ENCODE measurements at places on chromosomes 2 and 18. TPM values are rescaled to one million over a fixed set of nuclear protein-coding genes. Genes with fewer than 3 reads are reported as not detected.

The ITGA4 gene
- total RNA-seq, result 96.5 TPM

GRCh38 chr2:27988306-27988705 is 97.8 kb downstream of the BABAM2 start:
- H3K4me1 ChIP-seq, result peaks cover 29% of the 10 kb centered on the region
- H3K27ac ChIP-seq, result no peak overlapping the region
- no peak for DNase-seq
- peak overlapping the region; percentile 27 for H3K4me3 ChIP-seq

GRCh38 chr2:239590995-239591915 is 190.4 kb upstream of the HDAC4 start:
- H3K4me3 ChIP-seq, result no peak overlapping the region
- DNase-seq, result no peak
- no peaks in the 10 kb centered on the region for H3K36me3 ChIP-seq
- H3K4me1 ChIP-seq, result no peaks in the 10 kb centered on the region
- H3K27me3 ChIP-seq, result no peaks in the 10 kb centered on the region

DNA sequence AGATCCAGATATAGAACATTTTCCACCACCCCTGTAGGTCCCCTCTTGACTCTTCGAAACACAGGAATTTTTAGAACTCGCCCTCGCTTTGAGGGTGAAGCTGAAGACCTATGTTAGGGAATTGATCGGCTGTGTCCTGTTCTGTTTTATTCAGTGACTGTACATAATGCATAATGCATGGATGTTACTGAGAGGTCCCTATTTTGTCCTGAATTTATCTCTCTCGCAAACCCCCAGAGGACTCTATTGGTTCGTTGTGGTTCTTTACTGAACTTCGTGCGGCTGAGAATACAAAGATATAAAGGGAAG is 431 bp upstream of the EIF5B start:
- no peaks in the 10 kb centered on the region for H3K27me3 ChIP-seq
- no peak for DNase-seq
- H3K36me3 ChIP-seq, result peaks cover 16% of the 10 kb centered on the region
- no peak overlapping the region for H3K27ac ChIP-seq

The CXCR1 gene
- total RNA-seq, result not detected

DNA sequence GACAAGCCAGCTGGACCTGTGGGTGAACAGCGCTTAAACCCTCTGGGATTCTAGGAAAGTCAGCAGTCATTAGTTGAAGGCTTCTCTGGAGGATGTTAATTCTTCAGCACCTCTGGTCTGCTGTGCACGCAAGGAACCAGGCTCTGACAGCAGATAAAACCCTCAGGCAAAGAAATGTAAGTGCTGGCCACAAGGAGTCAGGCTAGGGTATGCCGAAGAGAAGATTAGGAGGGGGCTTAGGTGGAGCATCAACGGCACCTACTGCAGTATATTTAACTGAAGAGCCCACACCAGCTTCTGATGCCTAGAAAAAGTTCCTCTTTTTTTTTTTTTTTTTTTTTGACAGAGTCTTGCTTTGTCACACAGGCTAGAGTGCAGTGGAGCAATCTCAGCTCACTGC is 304.2 kb upstream of the MC4R start:
- no peaks in the 10 kb centered on the region for H3K4me1 ChIP-seq
- H3K4me3 ChIP-seq, result no peak overlapping the region
- no peaks in the 10 kb centered on the region for H3K27me3 ChIP-seq
- H3K27ac ChIP-seq, result no peak overlapping the region
- no peaks in the 10 kb centered on the region for H3K36me3 ChIP-seq

DNA sequence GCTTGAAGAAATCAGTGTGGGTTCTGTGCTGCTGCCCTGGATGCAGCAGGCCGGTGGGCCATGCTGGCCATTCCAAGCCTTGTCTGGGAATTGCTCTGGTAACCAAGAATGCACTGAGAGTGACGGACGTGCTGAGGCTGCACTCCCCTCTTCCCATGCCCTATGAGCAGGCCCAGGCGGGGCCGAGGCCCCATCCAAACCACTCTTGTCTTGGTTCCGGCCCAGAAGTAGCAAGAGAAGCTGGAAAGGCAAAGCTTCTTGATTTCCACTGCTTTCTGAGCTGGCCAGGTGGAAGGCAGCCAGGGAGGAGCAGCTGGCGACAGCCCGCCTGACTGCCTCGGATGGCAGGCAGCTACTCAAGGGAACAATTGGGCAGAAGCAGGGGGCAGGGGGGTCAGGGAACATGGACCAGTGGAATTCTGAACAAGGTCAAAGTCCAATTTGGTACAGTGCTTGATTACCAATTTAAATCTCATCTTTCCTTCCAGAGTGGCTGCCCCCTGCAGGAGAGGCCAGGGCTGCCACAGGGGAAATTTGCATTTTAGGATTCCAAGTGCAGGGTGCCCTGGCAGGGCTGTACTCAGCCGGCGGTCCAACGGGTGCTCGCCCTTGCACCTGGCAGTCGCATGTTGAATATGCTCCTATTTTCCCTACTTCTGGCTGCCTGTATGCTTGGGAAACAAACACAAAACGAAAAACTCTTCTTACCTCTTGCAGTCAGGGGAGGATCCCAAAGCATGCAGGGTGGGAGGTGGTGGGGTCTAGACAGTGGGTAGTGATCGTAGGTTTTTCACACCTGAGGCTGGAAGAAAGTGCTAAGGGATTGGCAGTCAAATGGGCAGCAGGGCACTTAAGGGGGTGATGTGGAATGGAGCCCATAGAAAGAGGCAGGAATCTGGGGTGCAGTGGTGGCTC is 67.3 kb downstream of the LIPG start:
- DNase-seq, result no peak
- peaks cover 7% of the 10 kb centered on the region for H3K27me3 ChIP-seq
- H3K27ac ChIP-seq, result no peak overlapping the region
- H3K4me1 ChIP-seq, result no peaks in the 10 kb centered on the region

The MEP1B gene
- not detected for total RNA-seq

DNA sequence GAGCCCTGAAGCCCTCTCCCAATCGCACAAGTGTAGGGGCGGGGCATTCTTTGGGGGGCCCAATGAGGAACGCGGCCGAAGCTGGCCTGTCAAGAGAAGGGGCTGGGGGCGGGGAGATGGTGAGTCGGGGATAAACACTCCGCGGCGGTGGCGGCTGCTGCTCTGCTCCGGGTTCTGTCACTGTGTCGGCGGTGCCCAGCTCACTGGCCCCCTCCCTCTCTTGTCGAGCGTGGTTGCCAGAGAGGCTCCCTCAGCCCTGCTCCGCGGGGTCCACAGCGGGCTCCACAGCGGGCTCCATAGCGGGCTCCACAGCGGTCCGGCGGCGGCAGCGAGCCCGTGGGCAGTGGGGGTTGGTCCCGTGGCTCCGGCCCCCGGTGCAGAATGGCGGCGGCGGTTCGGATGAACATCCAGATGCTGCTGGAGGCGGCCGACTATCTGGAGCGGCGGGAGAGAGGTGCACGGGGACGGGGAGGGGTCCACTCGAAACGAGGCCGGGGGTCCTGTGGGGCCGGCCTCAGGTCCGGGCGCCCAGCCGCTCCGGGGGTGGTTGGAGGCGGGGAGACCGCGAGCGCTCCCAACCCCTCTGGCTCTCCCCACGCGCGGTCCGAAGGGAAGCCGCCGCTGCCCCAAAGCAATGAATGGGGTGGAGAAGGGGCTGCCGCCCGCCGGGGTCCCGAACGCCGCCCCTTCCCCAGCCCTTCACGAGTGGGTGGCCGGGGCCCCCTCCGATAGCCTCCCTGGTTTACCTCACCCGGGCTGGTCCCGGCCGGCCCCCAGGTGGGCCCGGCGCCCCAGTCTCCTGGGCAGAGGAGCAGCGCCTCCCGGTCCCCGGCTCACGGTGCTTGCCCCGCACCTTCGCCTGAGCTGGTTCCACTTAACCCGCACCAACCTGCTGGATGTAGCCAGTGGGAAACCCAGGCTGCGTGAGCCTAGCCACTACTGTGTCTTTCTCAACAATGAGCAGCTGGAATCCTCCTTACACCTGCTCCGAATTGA is at the start of gene MXD1:
Gene MXD1 (plus strand): TSS at position 160 of the 996 bp plus-strand sequence. CDS start 222 bp downstream, at position 382.
- H3K36me3 ChIP-seq, result peaks cover 37% of the 10 kb centered on the region
- H3K4me1 ChIP-seq, result peaks cover 36% of the 10 kb centered on the region
- peak within 1 kb of the TSS; percentile 83 for H3K4me3 ChIP-seq
- DNase-seq, result peak; percentile 20
- H3K27ac ChIP-seq, result peak within 1 kb of the TSS; percentile 91
- H3K27me3 ChIP-seq, result no peaks in the 10 kb centered on the region

DNA sequence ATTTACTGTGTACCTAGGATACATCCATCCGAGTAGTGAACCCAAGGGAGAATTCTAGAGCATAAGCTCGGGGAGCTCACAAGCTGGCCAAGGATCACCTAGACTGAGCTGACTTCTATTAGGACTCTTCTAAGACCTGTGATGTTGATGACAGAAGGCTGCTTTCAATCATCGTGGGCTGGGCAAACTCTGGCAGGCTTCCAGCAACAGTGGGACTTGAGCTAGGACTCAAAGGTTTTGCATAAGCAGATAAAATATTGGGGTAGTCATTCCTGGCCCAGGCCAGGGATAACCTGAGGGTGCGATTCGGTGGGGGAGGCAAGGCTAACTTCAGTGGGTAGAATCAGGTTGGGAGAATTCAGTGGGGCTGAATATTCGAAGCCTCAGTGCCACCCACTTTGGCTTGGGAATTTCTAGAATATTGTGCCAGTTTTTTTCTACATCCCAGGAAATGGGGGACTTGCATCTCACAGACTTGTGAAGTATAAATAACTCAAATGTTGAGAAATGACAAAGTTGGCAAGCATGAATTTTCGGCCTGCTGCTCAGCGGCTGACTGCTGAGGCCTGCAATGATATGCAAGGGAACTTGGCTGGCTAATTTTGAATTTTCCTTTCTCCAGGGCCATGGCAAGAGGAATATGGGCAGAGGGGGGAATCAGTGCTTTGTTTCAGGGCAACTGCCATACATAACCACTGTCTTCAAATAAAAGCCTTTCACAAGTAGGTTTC is 274.3 kb downstream of the PRKCE start:
- H3K27me3 ChIP-seq, result peaks cover 2% of the 10 kb centered on the region
- H3K36me3 ChIP-seq, result no peaks in the 10 kb centered on the region
- H3K27ac ChIP-seq, result no peak overlapping the region
- H3K4me1 ChIP-seq, result no peaks in the 10 kb centered on the region

The ALPG gene
- not detected for total RNA-seq

- DNase-seq, result no peak
- H3K27me3 ChIP-seq, result peaks cover 17% of the 10 kb centered on the region
- H3K4me1 ChIP-seq, result peaks cover 3% of the 10 kb centered on the region
- no peaks in the 10 kb centered on the region for H3K36me3 ChIP-seq
Measured at GRCh38 chr18:50099725-50100407, 95.1 kb downstream of the MYO5B start.

DNA sequence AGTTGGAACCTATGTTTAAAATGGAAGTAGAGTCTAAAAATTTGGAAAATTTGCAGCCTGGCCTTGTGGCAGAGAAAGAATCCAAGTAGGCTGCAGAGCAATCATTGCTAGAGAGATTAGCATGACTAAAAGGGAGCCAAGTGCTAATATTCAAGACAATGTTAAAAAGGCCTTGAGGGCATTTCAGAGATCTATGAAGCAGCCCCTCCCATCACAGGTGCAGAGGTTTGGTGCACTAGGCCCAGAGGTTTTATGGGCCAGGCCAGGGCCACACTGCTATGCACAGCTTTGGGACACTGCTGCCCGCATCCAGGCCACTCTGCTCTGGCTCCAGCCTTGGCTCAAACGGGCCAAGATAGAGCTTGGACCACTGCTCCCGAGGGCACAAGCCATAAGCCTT is 6.7 kb upstream of the IL1A start:
- H3K27me3 ChIP-seq, result no peaks in the 10 kb centered on the region
- no peak overlapping the region for H3K27ac ChIP-seq
- peaks cover 6% of the 10 kb centered on the region for H3K36me3 ChIP-seq

DNA sequence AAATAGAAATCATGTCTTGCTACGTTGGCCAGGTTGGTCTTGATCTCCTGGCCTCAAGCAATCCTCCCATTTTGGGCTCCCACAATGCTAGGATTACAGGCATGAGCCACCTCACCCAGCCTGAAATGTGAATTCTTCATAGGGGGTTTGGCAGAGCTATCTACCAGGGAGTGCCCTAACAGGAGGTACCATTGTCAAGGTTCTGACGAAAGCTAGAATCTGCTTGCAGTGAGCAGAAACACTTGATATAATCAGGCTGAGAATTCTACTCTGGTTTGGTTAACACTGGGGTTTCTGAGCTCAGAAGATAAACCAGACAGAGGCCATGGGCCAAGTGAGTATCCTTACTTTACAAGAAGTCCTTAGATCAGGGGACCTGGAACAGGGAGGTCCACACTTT is 7.2 kb upstream of the LAMA3 start:
- H3K27me3 ChIP-seq, result peaks cover 51% of the 10 kb centered on the region
- no peaks in the 10 kb centered on the region for H3K4me1 ChIP-seq

- no peak overlapping the region for H3K4me3 ChIP-seq
- no peak overlapping the region for H3K27ac ChIP-seq
- no peaks in the 10 kb centered on the region for H3K36me3 ChIP-seq
- no peaks in the 10 kb centered on the region for H3K27me3 ChIP-seq
Measured at GRCh38 chr2:232207174-232207573, 171.4 kb upstream of the ALPP start.

DNA sequence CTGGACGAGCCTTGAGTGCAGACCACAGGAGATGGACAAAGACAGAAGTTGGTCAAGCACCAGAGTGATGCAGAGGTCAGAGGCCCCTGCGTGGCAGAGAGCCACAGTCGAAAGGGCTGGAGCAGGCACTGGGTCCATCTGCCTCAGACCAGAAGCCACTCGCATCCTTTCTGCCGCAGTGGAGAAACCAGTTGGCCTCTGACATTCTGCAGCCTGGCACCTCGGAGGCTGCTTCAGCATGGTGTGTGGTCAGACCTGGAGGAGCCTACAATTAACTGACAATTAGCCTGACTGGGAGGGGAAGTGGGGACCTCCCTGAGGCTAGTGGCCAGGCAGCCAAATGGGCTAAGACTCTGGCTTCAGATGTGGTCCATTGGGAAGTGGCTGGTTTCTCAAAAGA is 111.1 kb downstream of the SGPP2 start:
- no peak overlapping the region for H3K4me3 ChIP-seq
- no peaks in the 10 kb centered on the region for H3K36me3 ChIP-seq
- no peaks in the 10 kb centered on the region for H3K4me1 ChIP-seq
- H3K27me3 ChIP-seq, result peaks cover 4% of the 10 kb centered on the region

GRCh38 chr18:11719050-11719449 is 30.0 kb downstream of the GNAL start:
- no peak overlapping the region for H3K4me3 ChIP-seq
- peaks cover 4% of the 10 kb centered on the region for H3K27me3 ChIP-seq
- no peak overlapping the region for H3K27ac ChIP-seq
- DNase-seq, result no peak
- no peaks in the 10 kb centered on the region for H3K36me3 ChIP-seq
- no peaks in the 10 kb centered on the region for H3K4me1 ChIP-seq

- H3K27ac ChIP-seq, result no peak overlapping the region
- H3K4me1 ChIP-seq, result peaks cover 37% of the 10 kb centered on the region
- H3K36me3 ChIP-seq, result peaks cover 13% of the 10 kb centered on the region
- peak overlapping the region; percentile 42 for H3K4me3 ChIP-seq
Measured at GRCh38 chr2:241734208-241734466, 293 bp upstream of the D2HGDH start.

- H3K27me3 ChIP-seq, result peaks cover 12% of the 10 kb centered on the region
- no peak overlapping the region for H3K27ac ChIP-seq
- no peaks in the 10 kb centered on the region for H3K36me3 ChIP-seq
- peak overlapping the region; percentile 85 for H3K4me3 ChIP-seq
- DNase-seq, result no peak
Measured at GRCh38 chr18:48539406-48540250, 797 bp downstream of the CTIF start.

GRCh38 chr2:220192994-220193753 is 565.7 kb downstream of the SLC4A3 start:
- H3K4me1 ChIP-seq, result no peaks in the 10 kb centered on the region
- no peak overlapping the region for H3K4me3 ChIP-seq
- H3K36me3 ChIP-seq, result no peaks in the 10 kb centered on the region

The PFN4 gene
- 0.30 TPM for total RNA-seq

GRCh38 chr2:24930768-24931167 is 10.7 kb upstream of the ADCY3 start:
- H3K4me3 ChIP-seq, result no peak overlapping the region
- H3K27me3 ChIP-seq, result no peaks in the 10 kb centered on the region
- DNase-seq, result no peak
- no peaks in the 10 kb centered on the region for H3K36me3 ChIP-seq
- no peak overlapping the region for H3K27ac ChIP-seq

All from activated T-helper 2 cell treated with anti-CD3 and anti-CD28 coated beads, Interferon-gamma antibody, Interleukin-2, Interleukin-4, amounts not matched to agents 10 μg/mL and 5 μg/mL and 100 μg/mL, durations not matched to agents 14 hours and 24 hours and 36 hours (primary cell).